NCI-H146 (cell line): ENCODE measurements at places on chromosomes 12 and 14.

GRCh38 chr14:98466807-98467206, 805.2 kb downstream of the BCL11B start:
- DNase-seq = no peak

DNA sequence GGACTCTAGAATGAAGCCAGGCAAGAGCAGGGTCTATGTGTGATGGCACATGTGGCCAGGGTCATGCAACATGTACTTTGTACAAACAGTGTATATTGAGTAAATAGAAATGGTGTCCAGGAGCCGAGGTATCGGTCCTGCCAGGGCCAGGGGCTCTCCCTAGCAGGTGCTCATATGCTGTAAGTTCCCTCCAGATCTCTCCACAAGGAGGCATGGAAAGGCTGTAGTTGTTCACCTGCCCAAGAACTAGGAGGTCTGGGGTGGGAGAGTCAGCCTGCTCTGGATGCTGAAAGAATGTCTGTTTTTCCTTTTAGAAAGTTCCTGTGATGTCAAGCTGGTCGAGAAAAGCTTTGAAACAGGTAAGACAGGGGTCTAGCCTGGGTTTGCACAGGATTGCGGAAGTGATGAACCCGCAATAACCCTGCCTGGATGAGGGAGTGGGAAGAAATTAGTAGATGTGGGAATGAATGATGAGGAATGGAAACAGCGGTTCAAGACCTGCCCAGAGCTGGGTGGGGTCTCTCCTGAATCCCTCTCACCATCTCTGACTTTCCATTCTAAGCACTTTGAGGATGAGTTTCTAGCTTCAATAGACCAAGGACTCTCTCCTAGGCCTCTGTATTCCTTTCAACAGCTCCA, 39.6 kb downstream of the DAD1 start:
- DNase-seq = no peak

DNA sequence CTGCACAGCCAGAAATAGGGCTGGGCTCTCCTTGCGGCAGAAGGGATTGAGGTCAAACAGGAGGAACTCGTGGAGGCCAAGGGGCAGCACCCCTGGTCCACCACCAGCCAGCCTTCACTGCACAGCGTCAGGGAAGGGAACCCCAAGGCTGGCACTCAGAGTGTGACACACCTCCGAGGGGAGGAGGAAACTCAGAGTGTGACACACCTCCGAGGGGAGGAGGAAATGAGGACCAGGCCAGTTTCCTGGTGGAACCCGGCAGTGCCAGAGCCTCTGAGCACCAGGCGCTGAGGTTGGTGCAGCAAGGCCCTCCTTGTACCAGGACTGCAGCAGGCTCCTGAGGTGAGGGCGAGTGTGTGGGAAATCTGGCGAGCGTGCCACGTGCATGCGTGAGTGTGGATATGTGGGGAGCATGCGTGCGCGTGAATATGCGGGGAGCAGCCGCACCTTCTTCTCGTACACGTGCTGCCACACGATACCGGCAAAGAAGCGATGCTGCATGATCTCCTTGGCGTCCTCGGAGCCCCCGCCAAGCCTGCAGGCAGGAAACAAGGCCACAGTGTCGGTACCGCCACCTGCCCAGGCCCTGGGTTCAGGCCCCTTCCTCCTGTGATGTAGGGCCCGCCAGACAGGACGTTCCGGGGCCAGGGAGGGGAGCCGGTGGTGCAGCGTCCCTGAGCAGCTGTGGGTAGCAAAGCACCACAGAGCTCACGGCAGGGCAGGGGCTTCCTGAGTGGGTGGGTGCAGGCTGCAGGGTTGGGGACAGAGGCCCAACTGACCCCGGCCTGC, 19.2 kb downstream of the SIVA1 start:
- DNase-seq = no peak

DNA sequence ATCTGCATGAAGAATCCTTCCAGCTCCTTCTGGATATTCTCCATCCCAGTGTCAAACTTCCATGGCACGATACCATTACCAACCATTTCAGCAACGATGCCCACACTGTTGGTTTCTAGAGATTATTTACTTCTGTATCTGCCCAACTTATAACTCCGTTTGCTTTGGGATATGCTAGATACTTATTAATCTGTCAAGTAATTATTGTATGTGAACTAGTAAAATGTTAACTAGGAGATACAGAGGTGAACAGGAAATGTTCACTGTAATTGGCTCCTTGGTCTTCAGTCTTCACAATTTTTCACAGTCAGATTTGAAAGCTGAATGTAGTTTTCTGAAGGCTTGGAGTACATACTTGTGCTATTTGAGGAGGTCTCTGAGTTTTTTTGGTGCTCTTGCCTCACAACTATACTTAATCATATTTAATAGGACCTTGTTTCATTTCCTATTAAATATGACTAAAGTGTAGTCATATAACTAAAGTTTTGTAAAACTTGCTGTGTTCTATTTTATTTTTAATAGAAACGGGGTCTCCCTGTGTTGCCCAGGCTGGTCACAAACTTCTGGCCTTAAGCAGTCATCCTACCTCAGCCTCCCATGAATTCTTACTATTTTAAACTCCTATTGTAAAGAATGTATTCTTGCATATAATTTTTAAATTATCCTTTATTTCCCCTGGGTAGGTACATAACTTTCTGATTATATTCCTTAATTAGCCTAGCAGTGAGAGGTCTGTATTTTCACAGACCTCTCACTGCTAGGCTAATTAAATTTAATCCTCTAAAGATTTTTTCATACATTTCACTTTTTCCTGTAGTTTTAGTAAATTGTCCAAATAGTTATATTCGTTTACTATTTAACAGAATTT, 79.7 kb downstream of the FGD4 start:
- no peak for DNase-seq

DNA sequence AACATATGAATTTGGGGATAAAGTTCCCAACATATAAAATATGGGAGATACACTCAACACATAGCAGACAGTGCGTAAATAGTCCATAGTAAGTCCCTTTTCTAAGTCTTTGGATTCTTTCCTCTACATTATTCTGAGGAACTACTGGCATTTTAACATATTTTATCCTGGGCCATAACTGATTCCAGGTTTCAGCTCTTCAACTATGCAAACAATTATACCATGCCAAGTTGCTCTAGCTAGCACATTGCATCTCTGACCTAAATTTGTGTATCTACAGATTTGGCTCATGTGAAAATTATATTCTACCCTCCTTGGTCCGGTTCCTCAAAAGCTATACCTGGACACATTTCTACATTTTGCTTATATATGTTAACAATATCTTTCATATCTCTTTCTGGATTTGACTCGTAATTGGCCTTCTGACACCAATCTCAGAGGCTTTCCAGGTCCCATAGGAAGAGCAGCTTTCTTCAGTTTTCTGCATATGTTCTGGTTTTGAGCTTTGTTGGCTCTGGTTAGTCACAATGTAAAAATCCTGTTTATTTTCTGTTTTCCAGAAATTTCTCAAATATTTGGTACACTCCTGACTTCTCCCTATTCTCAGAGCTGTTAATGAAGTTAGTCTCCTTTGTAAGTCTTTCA, 305.4 kb downstream of the BMP4 start:
- no peak for DNase-seq

- no peak for DNase-seq
Measured at GRCh38 chr12:15861404-15861803, 20.8 kb upstream of the STRAP start.

DNA sequence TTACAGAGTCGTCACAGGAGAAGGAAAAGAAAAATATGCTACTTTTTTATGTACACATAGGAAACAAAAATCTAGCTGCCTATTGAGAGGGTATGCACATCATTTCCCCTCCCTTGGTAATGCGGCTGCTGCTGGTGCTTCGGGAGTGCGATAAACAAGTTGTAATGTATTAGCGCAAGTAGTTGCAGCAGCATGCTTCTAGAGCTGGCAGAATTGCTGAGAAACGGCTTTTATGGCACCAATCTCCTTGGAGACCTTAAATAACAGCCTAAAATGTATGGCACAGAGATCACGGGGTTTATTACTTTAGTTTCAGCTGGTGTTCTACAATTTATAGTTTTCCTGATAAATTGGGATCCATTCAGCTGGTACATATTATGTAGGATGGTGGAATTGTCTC, 447.6 kb upstream of the TMPO start:
- DNase-seq = no peak

GRCh38 chr14:105067969-105068301, 2.7 kb upstream of the GPR132 start:
- DNase-seq = no peak

DNA sequence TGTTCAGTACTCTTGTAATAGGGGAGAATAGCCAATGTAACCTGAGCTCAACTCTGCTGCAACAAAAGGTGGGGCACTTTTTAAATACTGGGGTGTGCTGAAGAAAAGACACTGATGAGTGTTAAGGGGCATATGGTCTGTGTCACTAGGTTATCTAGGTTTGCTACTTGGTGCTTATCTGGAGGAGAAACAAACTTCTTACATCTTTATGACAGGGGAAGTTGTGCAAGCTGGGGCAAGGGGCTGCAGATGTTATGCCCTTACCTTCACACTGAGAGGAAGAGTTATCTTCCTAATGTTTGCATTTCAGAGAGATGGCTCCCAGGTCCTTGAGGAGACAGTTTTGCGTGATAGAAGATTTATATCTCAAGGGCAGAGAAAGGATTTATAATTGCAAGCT, 90.9 kb upstream of the PKP2 start:
- DNase-seq = no peak

DNA sequence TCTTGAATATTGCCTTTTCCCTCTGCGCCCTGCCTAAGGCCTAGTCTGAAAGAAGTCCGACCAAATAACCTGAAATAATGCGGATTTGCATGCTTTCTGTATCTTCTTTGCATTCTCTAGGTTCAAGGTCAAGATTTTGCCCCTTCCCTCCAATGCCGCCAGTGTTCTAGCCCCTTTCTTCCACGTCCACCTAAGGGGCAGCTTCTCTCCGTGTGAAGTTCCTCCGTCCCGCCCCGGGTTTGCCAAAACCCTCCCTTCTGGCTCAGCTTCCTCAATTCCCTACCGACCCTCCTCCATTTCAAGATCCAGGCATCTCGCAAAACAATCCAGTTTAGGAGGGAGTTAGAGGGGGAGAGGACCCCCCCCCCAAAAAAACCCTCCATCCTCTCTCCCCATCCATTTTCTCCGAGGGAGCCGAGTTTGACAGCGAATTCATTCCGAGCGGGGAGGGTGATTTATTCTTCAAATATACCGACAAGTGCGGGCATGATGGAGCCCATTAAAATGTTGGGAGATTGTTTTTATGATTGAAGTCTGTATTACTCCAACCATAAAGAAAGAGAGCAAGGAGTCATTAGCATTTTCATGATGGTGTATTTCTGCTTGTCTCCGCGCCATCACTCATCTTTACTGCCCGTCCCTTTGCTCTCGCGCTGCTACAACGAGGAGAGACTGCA, 20.9 kb upstream of the ATP5MC2 start:
- DNase-seq = peak; percentile 52

DNA sequence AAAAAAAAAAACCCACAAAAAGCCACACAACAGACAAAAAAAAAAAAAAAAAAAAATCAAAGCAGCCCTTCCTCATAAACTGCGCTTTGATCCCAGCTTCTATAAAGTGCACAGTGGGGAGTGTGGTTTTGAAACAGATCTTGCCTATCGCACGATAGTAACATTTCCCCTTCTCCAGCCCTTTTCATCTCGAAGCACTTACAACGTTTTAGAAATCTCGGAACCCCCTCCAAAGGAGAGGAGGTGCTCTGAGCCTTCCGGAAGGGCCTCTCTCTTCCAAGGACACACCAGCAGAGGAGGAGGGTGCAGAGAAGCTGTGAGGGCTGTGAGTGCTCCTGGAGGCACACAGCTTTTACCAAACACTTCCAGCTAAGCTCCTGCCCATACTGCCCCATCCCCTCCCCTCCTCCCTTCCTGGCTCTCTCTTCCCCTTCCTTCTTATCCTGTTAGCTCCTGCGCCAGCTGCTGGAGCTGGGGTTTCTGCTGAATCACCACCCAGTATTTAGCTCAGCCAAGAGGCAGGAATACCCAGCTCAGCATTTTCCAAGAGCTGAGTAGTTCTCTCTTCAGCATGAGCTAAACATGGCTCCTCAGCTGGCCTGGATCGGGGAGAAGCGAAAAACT, 28.4 kb downstream of the SLC7A8 start:
- DNase-seq = no peak

- DNase-seq = no peak
Measured at GRCh38 chr14:57168138-57168679, 100.5 kb downstream of the EXOC5 start.

DNA sequence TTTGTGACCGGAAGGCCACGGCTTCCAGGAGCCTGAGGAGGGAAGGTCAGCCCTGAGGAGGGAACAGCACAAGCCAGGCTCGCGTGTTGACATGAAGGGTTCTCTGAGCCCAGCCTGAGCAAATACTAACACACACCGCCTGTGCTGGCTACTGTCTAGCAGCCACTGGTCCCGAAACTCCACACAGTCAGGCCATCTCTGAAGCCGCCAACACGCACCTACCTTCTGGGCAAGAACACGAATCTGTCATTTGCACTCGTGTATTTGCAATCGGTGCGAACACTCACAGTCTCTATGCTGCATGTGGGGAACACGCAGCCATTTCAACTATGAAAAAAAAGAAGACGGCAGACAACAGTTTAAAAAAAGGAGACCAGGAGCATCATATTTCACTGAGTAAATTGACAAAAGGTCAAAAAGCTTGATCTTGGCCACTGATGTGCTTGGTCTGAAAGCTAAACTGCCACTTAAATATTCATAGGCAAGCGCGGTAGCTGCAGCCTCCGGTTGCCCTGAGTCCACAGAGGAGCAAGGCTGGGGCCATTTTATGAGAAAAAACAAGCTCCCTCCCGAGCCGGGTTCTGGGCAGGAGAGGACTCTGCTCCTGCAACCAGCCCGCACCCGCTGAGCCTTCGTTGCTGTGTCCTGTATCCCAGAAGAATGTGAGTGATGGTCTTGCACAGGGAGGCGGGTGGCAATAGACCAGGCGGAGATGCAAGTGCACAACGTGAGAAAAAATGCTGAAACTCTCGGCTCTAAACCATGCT, 57.8 kb downstream of the RIMBP2 start:
- DNase-seq = peak; percentile 57

- no peak for DNase-seq
Measured at GRCh38 chr14:85439696-85440328, 90.1 kb upstream of the FLRT2 start.
